ENCODE measurements at places on chromosomes 4 and X.

GRCh38 chrX:118506805-118507480, 11.3 kb downstream of the DOCK11 start:
- DNase-seq = no peak

DNA sequence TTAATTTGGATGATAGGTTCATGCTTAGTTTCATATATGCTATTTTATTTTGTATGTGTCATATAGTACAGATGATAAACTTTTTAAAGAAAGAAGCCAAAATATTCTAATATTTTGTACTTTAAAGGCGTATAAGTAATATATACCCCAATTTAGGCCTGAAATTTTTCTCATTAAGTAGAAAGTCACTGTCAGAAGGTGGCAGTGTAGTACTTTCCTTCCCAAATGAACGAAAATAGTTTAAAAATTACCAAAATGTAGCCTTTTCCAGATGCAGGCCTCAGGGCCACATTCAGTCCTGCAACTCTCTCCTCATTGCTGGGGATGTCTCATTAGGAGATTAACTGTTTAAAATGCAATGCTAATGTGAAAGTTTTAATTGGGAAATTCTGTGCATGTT, 1263.6 kb downstream of the C4orf33 start:
- no peak for DNase-seq

- no peak for DNase-seq
Observed at GRCh38 chr4:24279469-24279868, 304.9 kb downstream of the DHX15 start.

GRCh38 chr4:143514169-143514495, 630 bp downstream of the SMARCA5 start:
- no peak for DNase-seq

DNA sequence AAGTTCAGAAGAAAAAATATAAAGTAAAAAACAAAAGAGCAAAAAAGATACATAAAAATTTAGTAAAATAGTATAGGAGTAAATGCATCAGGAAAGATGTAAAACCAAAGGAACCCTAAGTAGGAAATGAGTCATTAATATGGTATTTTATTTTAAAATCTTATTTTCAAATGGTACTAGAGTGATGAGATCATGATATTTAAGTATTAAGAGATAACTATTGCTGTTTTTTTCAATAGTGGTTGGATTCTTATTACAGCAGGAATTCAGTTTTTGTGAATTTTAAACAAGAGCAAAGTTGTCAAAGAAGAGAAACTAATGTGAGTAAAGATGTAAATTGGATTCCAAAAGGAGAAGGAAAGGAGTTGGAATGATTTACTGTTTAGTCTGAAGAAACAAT, 20.0 kb downstream of the EMCN start:
- DNase-seq = no peak

DNA sequence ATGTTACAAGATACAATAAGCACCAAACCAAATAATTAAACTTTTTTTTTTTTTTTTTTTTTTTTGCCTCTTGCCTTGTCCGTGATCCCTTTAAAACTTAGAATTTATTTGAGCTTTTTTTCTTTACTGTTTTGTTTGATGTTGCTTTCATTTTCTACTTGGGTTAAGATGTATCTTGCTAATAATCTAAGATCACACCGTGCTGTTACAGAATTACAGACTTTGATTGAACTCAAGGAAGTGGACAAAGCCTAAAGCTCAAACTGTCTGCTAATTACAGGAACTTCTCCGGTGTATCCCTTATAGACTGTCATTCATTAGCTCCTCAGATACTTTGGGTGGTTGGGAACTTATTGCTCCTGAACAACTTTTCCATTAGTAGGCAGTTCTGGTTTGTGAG, 26.5 kb downstream of the STIM2 start:
- no peak for DNase-seq

- DNase-seq = no peak
Observed at GRCh38 chrX:131861088-131861787, 161.9 kb upstream of the STK26 start.
